ENCODE measurements at places on chromosomes 4 and X.

DNA sequence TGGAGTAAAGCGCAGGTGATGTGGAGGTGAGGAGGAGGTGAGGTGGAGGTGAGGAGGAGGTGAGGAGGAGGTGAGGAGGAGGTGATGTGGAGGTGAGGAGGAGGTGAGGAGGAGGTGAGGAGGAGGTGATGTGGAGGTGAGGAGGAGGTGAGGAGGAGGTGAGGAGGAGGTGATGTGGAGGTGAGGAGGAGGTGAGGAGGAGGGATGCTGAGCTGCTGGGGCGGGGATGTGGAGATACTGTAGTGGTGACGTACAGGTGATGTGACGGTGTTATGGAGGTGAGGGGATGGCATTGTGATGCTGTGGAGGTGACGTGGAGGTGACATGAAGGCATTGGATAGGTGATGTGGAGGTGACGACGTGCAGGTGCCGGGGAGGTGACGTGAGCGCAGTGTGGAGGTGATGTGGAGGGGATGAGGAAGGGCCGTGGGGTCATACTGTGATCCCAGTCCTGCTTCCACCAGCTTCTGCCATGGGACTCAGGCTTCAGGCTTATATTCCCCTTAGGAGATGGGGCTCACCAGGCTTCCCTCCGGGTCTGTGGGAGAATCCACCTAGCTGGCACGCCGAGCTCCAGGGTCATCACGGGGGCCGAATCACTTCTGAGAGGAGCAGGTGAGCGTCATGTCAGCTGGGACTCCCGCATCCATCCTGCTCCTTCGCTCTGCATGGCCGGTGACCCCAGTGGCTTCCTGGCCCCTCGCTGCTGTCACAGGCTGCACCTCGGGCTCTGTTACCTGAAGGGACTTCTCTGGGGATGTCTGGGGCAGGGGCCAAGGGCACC is 47.9 kb upstream of the GRPEL1 start:
- DNase-seq: no peak

GRCh38 chrX:17986440-17986839 is 125.3 kb upstream of the RAI2 start:
- no peak for DNase-seq

DNA sequence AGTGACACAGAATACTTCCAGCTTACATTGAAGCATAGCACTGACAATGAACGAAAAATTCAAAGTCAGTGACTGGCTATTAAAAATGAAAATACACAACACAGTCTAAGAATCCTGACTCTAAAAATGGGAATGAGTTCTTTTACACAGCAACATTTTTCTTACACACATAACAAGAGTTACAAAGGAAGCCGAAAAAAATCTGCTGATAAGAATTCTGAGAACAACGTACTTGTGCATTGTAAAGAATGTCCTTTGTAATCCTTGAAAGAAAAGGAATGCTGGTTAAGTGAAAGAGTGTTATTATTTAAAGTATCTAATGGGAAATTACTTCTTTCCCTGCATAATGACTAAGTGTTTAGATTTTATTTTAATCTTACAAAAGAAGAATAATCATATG is 199.4 kb downstream of the PRDM5 start:
- DNase-seq: no peak

DNA sequence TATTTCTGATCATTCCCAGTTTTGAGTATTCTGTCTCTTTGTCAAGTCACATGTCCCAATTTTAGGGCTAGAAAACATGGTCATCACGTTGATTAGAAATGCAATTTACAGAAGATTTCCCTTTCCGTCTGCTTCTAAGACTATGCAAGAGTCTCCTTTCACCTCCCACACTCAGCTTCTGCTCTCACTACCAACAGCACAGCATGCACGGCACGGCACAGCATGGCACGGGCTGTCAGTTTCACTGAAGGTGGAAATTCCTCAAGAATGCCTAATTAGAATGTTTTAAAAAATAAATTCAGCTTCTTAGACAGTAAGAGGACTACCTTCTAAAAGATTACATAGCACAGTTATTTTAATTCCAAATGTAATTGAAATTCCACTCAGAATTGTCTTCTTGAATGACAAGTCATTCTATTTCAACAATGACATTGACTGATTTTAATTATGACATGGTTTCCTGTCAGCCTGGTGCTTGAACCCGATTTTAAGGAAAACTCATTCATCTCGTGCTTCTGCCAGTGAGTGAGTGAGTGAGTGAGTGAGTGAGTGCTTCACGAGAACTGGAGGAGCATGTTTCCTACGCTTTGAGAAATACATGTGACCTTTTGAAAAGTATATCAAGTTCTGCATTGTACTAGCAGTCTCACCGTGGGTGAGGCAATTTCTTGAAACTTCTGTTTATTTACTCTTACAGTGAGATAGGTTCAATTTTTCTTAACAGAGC is 124.8 kb upstream of the SORBS2 start:
- no peak for DNase-seq

DNA sequence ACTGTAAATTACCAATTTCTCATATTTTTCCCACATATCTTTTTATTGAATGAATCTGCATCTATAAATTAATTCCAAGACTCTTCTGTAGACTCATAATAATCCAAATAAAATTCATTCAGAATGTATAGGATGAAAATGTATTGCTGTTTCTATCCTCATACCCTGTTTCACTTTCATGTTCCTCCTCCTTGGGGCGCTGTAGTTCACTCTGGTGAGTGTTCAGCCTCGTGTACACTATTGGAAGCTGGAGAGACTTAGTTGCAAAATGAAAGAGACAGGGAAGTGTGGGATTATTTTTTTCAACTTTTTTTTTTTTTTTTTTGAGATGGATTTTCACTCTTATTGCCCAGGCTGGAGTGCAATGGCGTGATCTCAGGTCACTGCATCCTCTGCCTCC is 296.1 kb downstream of the TLL1 start:
- no peak for DNase-seq

DNA sequence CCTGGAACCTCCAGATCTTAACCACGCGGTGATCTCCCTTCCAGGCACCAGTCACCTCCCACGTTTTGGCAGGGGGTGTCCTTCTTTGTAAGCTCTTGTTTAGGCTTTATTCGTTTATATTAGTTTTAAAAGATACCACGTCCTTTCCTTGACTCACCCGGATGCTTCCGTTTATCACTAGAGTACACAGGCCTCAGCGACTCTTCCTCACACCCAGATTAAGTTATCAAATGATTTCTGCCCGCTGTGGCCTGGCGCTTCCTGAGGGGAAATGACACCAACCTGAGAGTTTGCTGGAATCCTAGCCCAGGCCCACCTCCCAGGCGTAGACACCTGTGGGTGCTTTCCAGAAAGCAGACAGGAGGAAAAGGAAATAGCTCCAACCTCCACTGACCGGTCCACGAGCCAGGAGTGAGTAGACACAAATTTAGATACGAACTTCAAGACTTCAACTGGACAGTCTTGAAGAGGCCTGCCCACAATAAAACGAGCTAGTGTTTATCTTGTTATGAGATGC is 756 bp upstream of the ADAMTS3 start:
- DNase-seq: no peak

DNA sequence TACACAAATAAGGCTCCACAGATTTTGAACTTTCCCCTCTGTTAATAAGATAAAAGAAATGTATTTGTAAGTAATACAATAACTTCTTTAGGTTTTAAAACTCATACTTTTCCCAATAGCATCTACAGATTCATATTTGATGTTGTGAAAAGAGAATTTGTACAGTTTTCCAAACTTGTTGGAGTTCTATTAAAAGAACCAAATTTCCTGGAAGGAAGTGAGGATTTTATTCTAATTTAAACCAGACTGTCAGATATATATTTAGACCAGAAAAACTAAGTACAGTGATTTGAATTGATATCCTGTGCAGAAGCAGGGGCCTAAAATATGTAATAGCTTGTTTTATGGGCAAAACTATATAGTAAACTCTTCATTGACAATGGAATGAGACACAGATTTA is 53.7 kb downstream of the NAA11 start:
- no peak for DNase-seq

GRCh38 chr4:2755821-2756690 is at the start of gene TNIP2:
TNIP2 (minus strand) TSS chr4:2756336; CDS start chr4:2756289, 47 bp downstream.
- DNase-seq: peak; percentile 92

DNA sequence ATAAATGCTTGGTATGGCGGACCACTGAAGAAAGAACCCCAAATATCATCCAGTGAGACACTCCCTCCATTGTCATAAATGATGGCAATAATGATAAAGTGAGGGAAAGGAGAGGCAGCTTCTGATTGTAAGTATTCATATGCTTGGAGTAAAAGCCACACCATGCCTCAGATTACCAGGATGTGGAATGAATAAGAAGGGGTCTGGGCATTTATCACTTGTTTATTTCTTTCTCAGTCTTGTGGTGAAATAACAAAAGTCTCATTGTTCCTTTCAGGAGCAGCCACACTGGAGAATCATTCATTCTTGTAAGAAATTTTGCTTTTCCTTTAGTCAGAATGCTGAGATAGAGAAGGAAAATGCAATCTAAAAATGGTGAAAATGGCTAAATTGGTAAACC is 21.7 kb downstream of the F8 start:
- no peak for DNase-seq

DNA sequence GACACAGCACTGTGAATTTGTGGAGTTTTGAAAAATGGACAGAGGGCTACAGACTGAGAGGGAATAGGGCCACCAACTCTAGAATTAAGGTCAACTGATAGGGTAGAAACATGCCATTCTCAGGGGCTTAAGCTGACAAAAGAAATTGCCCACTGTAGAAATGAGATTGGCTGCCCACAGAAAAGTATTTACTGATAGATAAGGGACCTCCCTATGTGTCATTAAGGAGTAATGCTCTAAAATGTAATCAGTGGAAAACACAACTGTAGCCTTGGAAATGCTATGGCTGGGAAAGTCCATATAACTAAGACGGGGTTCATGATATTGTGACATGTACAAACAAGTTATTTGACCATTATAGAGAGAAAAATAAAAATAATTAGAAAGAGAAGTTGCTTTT is 4.6 kb downstream of the RTL9 start:
- DNase-seq: no peak

- DNase-seq: peak; percentile 52
Measured at GRCh38 chrX:33183361-33183760, 28.0 kb downstream of the DMD start.

DNA sequence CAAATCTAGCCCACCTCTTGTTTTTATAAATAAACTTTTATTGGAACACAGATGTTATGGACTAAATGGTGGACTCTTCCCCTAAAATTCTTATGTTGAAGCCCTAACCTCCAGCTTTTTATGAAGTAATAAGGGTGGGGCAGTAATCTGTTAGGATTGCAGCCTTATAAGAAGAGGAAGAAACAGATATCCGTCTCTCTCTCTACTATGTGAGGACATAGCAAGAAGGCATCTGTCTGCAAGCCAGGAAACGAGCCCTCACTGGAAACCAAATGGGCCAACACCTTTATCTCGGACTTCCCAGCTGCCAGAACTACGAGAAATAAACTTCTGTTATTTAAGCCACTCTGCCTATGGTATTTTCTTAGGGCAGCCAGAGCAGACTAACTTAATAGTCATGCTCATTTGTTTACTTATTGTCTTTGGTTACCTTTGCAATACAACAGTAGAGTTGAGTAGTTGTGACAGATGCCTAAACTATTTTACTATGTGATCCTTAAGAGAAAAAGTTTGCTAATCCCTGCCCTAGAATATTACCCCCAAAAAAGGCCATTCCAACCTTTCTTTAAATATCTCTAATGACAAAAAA is 67.4 kb downstream of the MANBA start:
- no peak for DNase-seq

GRCh38 chr4:7060346-7061150 is 7.3 kb downstream of the GRPEL1 start:
- DNase-seq: no peak

DNA sequence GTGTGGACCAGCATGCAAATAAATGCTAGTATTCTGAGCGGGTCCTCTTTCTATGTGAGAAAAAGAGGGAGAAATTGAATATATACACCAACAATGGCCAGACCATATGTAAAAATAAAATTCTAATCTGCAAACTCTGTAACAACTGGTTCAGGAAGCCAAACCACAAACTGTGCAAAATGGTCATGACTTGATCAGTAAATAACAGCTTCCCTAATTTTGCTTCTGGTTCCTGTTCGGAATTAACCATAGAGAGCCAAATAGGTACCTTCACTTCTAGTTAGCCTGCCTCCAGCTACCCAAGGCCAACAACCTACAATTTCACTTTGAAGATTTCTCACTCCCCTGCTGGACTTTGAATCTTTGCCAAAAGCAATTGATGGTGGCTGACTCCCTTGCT is 1313.2 kb downstream of the ADGRL3 start:
- DNase-seq: no peak

DNA sequence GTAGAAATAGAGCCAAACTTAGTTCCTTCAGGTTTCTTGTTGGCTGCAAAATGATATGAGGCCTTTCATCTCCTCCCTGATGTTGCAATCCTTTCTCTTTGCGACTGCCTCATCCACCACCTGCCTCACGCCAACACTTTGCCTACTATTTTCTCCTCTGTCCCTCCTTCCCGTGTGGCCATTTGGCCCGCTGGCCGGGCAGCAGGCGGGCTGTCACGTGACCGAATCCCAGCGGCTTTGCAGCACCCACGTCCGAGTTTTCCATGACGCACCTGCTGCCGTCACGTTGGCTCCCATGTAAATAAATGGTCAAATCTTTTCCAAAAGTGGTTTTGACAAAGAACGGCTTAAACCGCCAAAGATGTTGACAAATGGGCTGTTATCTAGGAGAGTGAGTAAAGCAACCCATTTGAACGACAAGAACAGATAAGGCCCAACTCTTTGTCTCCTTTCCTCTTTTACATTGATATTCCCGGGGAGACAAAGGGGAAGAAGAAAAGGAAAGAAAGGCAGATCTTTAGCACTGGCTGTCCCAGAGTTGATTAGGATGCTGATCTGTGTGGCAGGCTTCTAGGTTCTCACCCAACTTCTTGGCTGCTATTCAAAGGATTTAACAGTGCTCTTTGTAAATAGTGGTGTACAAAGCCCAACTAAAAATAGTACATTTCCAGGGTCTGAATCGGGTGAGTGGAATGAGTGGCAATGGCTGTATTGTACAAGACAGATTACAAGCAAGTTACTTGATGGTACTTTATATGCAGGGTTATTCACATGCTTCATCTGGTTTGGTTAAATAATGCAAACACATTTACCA is 174.2 kb upstream of the JADE1 start:
- peak; percentile 86 for DNase-seq

- no peak for DNase-seq
Measured at GRCh38 chrX:70087857-70088630, 25.8 kb downstream of the OTUD6A start.

DNA sequence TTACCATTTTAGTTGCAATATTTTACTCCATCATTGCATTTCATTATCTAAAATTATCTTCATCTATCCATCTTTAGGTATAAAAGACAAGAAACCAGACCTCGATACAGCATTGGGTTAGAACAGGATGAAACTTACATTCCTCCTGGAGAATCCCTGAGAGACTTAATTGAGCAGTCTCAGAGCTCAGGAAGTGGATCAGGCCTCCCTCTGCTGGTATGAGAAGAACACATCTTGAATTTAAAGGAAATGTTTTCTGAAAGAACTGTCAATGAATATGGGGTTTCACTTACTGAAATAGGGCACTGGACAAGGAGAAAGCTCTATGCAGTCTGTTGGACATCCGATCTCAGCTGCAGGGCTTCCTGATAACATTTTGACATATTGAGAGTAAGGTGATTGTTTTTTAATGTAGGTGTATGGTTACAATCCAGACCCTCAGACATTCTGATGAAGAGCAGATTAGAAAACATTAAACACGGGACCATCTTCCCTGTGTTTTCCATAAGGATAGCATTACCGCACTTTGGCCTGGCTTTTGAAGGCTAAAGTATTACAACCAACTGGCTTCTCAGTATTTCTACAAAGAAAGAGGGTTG is 367.2 kb downstream of the BMPR1B start:
- no peak for DNase-seq

- no peak for DNase-seq
Measured at GRCh38 chr4:89506866-89507491, 199.4 kb upstream of the GPRIN3 start.

Data from heart left ventricle (tissue), 16 donors.